Forelimb muscle (tissue), 1 donor: ENCODE measurements at places on chromosomes 12 and 14.

DNA sequence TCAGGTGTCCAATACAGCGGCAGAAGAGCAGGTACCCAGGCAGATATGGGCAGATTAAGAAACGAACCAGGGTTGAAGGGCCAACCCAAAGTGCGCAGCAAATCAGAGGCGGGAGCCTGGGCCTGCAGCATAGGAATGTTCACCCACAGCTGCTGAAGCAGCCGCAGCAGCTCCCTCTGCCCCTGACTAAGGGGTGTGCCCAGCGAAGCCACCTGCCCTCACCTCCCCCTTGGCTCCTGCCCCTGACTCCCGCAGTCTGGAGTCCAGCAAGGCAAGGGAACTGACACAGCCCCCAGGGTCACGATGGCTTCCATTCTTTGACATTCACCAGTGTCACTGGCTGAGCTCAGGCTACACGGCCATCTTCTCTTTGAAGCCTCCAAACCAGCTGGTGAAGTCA is 27.3 kb upstream of the ZFP36L1 start:
- DNase-seq = no peak

DNA sequence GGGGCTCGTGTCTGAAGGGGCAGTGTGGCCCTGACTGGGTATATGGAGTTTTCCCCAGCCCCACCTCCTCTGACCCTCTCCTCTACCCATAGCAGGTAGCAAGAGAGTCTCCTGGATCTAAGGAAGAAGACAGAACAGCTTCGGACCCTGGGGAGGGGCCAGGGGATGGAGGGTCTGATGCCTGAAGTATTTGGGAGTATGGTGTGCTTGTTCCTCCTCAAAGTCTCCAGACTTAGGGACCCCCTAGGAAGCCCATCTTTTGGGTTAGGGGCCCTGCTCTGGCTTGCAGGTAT is 579 bp upstream of the HOXC8 start:
- DNase-seq = no peak

DNA sequence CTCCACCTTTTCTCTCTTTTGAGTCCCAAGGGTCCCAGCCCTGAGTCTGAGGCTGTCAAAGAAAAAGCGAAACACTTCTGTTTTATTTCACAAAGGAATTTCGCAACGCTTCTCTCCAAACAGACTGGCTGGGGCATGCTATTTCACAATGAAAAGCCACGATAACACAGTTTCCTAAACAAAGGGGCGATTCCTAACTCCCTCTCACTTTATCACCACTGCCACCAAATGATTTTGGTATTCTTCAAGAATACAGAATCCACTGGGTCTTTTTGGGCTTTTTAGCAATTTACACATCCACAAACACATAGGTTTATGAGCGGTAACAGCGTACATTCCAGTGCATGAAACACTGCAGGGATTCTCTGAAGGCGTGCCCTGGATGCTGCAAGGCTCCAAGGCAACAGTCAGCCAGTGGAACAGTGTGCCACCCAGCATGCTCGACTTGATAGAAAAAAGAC is 161.2 kb downstream of the DAD1 start:
- DNase-seq = no peak

- no peak for DNase-seq
These were observed 35.4 kb downstream of the RAD52 start for GRCh38 chr12:913919-914698.

- DNase-seq = no peak
These were observed 3.8 kb downstream of the SIX4 start for GRCh38 chr14:60720391-60720790.

DNA sequence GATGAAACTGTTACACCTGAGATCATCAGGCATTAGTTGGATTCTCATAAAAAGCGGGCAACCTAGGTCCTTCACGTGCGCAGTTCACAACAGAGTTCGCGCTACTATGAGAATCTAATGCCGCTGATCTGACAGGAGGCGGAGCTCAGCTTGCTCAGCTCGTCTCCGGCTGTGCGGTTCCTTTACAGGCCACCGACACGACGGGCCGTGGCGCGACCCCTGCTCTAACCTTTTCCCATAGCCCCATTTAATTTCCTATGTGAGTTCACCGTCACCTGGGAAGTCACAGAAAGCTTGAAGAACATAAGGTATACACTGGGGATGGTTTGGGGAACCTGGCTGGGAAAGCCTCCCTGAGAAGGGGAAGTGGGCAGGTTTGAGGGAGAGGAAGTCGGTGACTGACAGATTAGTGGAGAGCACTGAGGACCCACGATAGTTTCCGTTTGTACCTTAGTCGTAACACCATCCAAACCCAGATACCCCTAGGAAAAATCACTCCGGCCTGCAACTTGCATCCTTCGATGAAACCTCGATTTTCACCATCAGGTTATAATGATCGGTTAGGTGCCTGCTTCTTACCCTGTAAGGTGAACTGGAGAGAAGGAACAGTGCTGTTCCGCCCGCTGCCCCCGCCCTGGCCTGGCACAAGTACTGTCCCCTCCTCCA is 2.8 kb upstream of the AAAS start:
- no peak for DNase-seq

DNA sequence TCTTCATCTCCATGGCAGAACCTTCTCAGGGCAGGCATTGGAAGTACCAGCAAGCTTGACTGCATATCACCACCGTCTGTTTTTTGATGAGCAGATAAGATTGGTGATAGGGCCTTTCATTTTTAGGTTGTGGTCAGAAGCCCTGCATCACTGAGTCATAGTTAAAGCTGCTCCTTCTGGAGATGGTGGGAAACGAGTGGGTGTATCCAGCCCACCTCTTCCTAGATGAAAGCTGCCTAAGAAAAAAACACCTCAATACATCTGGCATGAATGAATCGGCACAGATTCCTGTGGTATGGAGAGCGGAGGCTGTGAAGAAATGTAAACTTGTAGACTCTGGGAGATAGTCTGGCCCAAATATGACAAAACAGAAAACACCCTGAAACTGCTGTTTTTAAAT is 248.7 kb upstream of the EGLN3 start:
- DNase-seq = no peak

DNA sequence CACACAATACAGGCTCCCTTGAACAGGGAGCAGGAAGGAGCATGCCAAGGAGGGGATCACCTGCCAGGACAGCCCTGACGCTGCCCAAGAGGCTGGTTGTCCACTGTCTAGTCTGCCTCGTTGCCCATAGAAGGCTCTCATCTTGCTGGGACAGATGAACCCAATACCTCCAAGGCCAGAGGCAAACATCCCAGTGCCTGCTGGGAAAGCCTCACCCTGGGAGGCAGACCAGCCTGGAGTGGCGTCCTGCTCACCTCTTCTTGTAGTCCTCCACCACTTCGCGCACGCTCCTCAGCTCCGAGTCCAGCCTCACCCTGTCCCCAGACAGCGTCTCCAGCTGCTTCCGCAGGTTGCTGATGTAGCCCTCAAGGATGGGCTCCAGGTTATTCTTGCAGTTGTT is 2.4 kb downstream of the KRT73 start:
- DNase-seq = no peak

DNA sequence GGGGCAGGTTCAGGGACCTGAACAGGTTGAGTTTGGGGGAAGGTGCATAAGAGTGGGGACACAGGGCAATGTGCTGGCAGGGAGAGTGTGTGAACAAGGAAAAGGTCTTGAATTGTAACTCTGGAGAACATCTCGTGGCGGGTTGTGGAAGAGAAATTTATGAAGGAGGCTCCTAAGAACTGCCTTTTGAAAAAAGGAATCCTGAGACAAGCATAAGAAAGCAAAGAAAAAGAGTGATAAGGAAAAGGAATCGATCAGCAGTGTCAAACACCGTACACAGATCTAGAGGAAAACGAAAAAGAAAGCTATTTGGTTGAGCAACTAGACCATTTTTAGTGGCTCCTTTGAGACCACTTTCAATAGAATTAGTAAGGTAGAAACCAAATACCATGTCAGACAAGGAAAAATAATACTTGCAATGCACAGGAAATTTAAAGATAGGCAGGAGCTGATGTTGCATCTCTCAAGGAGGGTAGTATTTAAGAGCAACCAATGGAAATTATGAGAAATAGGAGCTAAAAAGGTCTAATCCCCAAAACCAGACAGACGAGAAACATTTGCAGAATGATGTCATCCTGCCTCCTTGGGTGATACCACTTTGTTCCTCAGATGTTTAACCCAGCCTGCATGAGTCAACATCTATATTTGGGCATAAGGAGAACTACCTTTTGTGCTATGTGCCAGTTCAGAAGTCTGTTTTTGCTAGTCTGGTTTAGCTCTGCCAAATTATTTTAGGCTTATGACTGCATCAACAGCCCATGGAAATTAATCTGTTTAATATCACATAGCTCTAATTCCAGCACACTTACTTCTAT is 64.5 kb upstream of the STK38L start:
- DNase-seq = no peak

DNA sequence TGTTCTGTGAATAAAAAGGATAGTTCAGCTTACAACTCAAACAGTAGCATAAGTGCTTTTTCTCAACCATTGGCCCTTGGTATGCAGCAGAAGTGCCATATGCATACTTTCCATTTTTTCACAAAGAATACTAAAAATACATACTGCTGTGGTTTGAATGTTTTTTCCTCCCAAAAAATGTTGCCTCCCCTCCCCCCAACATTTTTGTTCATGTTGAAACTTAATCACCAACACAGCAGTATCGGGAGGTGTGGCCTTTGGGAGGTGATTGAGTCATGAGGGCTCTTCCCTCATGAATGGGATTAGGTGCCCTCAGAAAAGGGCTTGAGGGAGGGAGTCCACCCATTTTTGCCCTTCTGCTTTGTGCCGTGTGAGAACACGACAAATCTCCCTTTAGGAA is 198.6 kb downstream of the ESR2 start:
- no peak for DNase-seq

GRCh38 chr12:25960961-25961360 is 2.5 kb downstream of the RASSF8 start:
- DNase-seq = no peak

GRCh38 chr14:52332269-52332668 is 18.2 kb downstream of the PTGER2 start:
- DNase-seq = no peak

DNA sequence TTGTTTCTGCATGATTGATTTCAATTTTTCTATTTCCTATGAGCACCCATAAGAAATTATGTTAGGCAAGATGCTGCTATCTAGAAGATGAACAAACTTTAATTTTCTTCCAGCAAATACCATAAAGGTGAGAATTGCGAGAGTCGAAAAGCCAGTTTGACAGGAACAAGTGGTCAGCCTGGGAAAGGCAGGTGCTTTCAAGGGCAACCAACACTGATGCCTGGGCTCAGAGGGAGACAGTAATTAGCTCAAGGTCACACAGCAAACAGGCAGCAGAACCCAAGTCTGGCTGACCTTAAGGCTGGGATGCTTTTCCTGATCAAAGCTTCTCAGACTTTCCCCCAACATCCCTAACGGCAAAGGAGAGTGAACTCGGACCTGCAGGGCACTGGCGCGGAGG is 6.8 kb upstream of the OTUB2 start:
- DNase-seq = no peak

DNA sequence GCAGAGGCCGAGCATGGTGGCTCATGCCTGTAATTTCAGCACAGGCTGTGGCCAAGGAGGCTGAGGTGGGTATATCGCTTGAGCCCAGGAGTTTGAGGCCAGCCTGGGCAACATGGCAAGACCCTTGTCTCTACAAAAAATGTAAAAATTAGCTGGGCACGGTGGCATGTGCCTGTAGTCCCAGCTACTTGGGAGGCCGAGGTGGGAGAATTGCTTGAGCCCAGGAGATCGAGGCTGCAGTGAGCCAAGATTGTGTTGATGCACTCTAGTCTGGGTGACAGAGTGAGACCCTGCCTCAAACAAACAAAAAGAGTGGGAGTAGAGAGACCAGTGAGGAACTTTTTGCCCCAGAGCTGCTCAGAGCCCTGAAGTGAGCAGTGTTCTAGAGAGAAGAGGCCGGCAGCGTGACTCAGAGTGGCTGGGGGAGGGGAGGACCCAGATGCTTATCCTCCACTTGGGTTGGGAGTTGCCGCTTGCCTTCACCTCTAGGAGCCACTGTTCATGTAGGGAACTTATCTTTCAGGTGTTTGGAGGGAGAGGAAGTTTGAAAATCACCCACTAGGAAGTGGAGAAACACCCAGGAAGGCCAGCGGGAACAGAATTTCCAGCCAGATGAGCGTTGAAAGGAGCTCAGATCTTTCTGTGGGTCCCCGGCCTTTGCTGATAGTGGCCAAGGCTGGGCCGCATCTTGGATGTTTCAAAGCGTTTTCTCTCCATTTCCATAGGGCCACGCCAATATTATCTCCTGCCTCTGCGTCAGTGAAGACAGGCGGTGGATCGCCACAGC is 15.3 kb downstream of the CFAP251 start:
- DNase-seq = no peak

DNA sequence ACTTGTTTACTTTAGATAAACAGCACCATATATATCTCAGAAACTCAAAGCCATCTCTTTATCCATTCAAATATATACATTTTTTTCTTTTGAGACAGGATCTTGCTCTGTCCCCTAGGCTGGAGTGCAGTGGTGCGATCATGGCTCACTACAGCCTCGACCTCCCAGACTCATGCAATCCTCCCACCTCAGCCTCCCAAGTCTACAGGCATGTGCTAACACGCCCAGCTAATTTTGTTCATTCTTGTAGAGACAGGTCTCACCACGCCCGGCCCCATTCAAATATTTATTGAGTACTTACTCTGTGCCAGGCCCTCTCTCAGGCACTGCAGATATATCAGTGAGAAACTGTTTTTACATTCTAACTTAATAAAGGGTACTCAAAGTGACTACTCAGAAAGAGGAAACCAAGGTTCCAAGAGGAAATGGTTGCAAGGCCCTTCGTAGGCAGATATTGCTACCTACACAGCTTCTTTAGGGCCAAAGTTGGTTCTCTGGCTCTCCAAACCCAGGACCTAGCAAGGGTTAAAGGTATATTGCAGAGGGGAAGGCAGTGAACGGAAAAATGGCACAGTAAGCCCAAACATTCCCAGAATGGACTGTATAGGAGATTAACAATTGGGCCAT is 2.9 kb downstream of the ATXN3 start:
- DNase-seq = no peak

DNA sequence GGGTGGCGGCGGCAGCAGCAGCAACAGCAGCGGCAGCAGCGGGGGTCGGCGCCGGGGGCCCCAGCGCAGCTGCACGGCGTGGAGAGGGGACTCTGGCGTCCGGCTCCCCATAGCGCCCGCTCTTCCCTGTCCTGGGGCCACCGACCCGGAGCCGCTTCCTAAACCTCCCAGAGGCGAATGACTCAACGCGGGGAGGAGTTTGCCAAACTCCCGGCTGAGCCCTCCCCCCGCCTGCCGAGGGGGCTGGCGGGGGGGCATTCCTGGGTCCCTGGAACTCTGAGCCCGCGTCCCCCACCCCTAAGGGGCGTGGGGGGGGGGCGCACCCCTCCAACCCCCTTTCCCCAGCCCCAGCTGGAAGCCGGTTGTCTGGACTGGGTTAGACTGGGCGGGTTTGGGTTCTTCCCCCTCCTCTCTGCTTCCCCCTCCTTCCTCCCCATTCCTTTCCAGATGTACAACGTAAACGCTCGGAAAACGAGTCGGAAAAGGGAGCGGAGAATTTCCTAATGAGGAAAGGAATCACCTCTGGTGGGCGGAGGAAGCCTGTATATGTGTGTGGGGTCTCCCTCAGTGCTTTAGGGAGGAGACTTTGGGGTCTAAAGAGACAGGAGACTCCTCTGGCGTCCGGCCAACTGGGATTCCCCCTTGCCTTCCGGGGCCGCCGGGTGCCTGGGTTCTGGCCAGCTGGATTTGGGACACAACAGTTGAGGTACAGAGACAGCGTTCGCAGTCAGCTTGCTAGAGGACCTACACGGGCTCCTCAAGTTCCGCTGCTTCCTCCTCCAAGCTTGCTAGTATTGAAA is at the start of gene ITGA5:
Gene ITGA5 (minus strand): TSS at position 179 of the 800 bp plus-strand sequence. CDS start 68 bp downstream, at position 111.
- DNase-seq = peak; percentile 49
